GM04504 (cell line): ENCODE measurements at places on chromosomes 4 and X.

DNA sequence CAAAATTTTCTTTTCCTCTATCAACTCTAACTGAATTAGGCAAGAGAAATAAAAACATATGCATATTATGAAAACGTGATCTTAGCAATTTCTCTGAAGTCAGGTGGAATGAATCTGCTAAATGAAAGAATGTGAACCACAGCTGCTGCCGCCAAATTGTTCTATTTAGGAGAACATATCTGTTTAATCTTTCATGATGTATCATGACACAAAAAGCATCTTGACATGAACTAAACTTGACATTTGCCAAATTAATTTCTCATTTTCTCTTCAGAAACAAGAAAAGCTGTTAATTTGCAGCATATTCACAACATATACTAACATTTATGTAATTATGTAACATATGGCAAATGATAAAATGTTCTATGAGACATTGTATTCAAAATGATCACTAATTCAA, 1237.9 kb downstream of the TECRL start:
- DNase-seq: no peak

GRCh38 chr4:21815651-21816377, 132.8 kb downstream of the KCNIP4 start:
- DNase-seq: no peak

- DNase-seq: no peak
Observed at GRCh38 chrX:16137416-16138107, 14.2 kb downstream of the GRPR start.

- DNase-seq: peak; percentile 22
Observed at GRCh38 chrX:150438165-150438564, 75.0 kb downstream of the MAMLD1 start.

DNA sequence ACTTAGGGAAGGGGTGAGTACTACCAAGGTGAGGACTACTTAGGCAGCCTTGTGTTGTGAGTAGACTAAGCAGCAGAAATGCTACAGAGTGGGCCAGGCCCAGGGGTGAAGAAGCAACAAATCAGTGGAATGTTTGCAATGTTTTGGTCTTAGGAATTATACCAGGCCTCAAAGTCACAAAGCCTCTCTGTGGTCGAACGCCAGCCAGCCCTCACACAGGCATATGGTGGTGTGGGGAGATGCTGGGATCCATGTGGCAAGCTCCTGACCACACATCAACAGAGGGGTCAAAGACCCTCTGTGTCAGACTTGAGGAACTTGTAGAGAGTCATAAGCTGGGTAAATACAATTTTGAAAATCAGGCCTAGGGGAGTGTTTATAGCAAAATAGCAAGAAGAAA, 153.8 kb upstream of the KLF3 start:
- DNase-seq: no peak
